ENCODE measurements at places on chromosomes 6 and 20.

GRCh38 chr20:36916199-36916598, 35.3 kb downstream of the SAMHD1 start:
- DNase-seq = no peak

DNA sequence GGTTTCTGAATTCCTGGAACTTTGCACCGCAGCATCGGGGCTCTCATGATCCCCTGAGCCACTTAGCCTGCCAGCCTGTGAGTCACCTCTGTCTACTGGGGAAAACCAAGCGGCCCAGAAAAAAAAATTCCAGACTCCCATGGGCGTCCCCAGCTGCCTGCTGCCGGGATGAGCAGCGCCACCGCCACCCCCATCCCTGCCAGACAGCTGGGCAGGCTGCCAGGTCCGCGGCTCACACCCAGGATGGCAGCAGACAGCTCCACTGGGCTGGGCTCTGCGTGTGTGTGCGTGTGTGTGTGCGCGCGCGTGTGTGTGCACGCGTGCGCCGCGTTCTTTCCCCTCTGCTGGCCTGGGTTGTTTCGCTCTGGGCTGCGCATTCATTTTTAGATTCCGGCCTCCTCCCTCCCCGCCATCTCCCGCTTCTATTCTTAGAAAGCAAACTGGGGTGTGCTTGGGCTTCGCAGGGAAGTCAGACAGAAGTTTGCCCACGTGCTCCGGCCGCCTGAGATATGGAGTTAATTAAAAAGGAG, 38.9 kb upstream of the PMEPA1 start:
- peak; percentile 90 for DNase-seq

DNA sequence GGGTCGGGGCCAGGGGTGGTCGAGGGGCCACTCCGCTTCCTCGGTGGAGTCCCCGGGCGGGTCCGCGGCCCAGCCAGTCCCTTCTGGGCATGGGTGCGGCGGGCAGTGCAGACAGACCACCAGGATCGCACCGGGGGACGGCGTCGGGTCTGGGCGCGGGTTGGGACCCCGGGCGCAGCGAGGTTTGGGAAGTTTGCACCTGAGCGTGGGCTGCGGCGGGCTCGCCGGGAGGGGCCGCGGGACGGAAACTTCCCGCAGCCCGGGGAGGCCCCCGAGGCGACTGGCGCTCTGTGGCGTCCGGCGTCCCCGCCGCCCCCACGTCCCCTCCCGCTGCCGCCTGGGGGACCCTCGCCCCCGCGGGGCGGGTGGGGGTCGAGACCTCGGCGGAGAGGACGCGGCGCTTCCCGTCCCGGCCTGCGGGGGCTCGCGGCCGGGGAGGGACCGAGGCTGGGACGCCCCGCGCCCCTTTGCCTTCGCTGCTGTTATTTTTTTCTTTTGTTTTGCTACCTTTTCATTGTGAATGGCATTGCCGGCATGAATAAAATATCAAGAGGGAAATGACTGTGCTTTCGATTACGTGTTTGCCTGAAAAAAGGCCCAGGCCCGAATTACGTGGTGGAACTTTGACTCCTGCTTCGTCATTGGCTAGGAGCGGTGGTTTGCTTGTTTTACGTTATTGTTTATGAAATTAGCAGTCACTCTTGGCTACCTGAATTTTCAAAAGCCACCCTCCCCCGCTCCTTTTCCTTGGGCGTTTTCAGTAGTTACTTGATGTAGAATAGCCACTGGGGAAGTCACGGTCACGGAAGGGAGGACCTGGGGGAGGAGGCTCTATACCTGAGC, 703 bp downstream of the SNX9 start:
- DNase-seq = peak; percentile 56

GRCh38 chr6:46848684-46849360, 55.6 kb downstream of the MEP1A start:
- DNase-seq = peak; percentile 70

DNA sequence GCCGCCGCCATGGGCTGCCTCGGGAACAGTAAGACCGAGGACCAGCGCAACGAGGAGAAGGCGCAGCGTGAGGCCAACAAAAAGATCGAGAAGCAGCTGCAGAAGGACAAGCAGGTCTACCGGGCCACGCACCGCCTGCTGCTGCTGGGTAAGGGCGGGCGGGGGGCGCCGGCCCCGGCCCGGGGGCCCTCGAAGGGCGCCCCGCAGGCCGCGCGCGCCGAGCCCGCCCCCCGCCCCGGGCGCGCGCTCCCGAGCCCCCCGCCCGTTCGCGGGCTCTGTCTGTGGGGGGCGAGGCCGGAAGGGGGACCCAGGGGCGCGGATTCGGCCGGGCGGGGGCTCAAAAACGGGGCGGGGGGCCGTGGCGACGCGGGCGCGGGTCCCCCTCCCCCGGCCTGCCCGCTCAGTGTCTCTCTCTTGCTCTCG, 39.2 kb downstream of the GNAS start:
- DNase-seq = no peak

DNA sequence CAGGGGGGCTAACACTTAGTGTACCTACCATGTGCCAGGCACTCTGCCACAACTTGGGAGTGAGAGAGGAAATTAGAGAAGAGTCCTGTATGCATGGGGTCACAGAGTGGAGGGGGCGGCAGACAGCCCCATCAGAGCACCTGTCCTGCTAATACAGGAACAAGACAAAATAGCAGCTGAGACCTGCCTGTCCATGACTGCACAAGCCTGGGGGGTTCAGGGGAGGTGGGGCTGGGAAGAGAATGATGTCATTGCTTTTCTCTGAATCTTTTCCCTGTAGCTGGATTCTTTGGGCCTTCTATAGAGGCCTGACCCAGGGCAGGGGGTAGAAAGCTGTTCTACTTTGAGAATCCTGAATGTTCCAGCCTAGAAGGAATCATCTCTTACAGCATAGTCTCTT, 37.4 kb downstream of the FOXP4 start:
- no peak for DNase-seq

DNA sequence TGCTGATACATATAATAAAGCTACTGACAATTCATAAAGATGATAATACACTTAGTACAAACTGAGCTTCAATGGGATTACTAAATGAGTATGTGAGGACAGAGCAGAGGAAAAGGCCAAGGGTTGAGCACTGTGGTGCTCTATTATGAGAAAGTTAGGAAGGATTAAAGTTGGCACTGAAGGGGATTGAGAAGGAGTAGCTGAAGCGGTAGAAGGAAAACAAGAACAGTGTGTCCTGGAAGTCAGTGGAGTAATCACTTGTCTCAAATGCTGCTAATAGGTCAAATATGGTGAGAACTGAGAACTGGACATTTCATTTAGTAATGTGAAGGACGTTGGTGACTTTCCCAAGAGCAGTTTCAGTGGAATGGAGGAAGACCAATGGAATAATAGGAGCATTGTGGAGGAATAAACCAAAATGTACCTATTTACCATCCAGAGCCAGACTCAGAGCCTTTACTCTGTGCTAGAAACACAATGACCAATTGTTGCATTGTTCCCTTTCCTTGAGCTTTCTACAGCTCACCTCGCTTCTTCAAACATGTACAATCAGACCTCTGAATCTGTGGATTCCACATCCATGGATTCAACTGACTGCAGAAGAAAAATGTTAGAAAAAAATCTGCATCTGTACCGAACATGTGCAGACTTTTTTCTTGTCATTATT, 255.9 kb downstream of the LAMA2 start:
- no peak for DNase-seq

DNA sequence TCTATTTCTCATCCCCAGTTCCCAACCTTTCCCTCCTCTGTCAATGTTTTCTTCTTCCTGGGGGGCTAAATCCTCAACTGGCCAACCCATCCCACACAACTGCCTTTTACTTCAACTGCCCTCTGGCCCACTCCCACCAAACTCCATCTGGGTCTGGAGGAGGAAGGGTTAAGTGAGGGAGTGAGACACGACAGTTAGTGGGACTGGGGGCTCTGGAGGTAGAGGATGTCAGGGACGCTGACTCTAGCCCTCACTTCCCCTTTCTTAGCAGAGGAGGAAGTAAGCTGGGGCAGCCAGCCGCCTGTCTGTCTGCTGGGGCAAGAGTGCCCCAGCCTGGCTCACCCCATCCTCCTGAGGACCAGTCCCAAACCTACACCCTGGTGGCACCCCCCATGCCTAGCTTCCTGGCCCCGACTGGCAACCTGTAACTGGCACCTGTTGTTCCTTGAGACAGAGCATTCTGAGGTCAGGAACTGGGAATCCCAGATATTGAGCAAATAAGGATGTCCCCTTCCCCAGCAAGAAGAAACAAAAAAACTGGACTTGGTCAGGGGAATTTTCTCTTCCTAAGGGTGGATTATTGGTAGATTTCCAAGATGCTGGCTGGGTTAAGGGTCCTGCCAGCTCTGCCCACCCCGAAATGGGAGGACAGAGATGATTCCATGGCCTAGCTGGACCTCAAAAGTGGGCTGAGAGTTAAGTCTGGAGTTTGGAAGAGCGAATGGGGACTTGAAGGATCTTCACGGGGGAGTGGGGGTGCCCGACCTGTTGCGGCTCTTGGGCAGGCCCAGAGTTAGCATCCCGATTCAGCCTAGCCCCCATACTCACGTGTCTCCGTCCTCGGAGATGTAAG, 971 bp downstream of the NFKBIE start:
- DNase-seq = no peak

GRCh38 chr20:57013217-57013616, 253.2 kb downstream of the BMP7 start:
- DNase-seq = no peak

GRCh38 chr6:124131259-124131658, 327.6 kb downstream of the NKAIN2 start:
- peak; percentile 64 for DNase-seq

- DNase-seq = no peak
Observed at GRCh38 chr20:45318386-45318939, 10.4 kb upstream of the MATN4 start.

DNA sequence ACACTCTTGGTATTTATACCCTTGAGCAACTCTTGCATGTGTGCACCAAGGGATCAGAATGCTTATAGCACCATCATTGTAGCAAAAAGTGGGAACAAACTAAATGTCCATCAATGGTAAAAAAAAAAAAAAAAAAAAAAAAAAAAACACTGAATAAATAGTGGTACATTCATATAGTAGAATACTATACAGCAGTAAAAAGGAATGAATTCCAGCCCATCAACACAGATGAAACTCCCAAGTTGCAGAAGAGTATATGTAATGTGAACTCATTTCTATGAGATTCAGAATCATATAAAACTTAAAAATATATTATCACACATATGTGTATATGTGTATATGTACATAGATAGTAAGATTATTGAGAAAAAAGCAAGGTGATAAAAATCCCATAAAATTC, 291.6 kb downstream of the CLIC5 start:
- no peak for DNase-seq

DNA sequence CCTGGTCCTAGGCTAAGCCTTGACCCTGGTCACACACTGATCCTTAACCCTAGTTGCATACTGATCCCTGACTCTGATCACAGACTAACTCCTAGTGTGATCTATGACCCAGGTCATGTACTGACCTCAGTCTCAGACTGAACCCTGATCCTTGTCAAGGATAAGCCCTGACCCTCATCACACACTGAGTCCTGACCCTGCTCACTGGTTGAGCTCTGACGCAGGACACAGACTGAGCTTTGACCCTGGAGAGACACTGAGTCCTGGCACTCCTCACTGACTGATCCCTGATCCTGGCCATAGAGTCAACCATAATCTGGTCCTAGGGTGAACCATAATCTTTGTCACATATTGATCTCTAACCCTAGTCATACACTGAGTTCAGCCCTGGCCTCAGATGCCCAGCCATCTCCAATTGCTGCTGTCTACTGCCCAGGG, 37.9 kb downstream of the KCNB1 start:
- no peak for DNase-seq

GRCh38 chr20:58054780-58055373, 173.6 kb downstream of the ANKRD60 start:
- DNase-seq = no peak

GRCh38 chr6:148972481-148972880, 225.7 kb downstream of the UST start:
- DNase-seq = no peak

- no peak for DNase-seq
Observed at GRCh38 chr6:16236631-16237199, 1.7 kb upstream of the GMPR start.

DNA sequence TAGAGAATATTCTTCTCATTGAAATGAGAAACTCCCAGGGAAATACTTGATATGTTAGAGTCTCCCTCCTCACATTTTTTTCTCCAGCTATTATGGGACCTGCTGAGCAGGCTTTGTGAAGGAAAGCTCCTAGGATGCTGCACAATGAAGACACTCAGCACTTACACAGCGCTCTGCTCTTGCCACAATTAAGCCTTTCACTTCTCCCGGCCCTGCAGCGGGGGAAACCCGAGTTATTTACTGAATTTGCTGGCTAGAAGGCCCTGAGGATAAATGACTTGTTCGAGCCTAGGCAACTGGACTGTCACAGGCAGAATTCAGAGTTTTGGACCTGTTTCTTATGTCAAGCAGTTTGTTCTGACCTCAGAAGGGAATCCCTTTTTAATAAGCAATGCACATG, 102.0 kb downstream of the MAP3K7 start:
- DNase-seq = no peak

- DNase-seq = no peak
Observed at GRCh38 chr20:24584538-24585356, 115.3 kb downstream of the SYNDIG1 start.

DNA sequence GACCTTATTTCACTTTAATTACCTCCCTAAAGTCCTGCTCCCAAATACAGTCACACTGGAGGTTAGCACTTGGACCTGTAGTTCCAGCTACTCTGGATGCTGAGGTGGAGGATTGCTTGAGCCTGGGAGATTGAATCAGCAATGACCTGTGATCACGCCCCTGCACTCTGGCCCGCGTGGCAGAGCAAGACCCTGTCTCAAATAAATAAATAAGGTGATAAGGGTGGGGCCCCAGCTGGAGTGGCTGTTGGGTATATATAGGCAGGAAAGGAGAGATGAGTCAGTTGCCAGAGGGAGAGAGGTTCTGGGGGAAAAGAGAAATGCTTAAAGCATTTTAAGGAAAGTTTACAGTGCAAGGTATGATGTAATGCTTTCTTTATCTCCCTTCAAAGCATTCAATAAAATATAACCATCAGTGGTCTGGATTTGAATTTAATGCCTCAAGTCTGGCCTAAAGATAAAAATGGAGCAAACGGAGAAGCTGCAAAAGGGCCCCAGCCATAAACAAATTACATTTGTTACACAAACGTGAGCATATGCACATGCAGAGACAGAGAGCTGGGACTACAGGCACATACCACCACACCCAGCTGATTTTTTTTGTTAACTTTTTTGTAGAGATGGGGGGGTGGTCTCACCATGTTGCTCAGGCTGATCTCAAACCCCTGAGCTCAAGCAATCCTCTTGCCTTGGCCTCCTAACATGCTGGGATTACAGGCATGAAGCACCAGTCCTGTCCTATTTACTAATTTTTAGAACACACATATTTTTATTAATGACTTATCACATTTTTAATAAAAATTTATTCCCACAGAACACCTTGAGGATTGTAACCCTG, 6.1 kb upstream of the PM20D2 start:
- no peak for DNase-seq

GRCh38 chr20:3727401-3728021, 5.0 kb upstream of the HSPA12B start:
- DNase-seq = no peak

GRCh38 chr20:50874111-50874757, 57.0 kb downstream of the ADNP start:
- DNase-seq = no peak

- no peak for DNase-seq
Observed at GRCh38 chr6:133187114-133187513, 54.0 kb upstream of the EYA4 start.

GRCh38 chr20:36827541-36828279, 48.2 kb upstream of the TLDC2 start:
- no peak for DNase-seq

GRCh38 chr20:41030531-41031242, 2.1 kb downstream of the TOP1 start:
- no peak for DNase-seq
